ENCODE measurements at places on chromosomes 6 and 20.

- DNase-seq: no peak
Measured at GRCh38 chr6:115899730-115900282, 160.9 kb downstream of the FRK start.

- DNase-seq: no peak
Measured at GRCh38 chr20:46028110-46028509, 905 bp upstream of the SLC12A5 start.

GRCh38 chr6:77763124-77763523 lies 110.3 kb downstream of the MEI4 start:
- DNase-seq: no peak

- no peak for DNase-seq
Measured at GRCh38 chr20:54324041-54324440, 116.2 kb downstream of the PFDN4 start.

DNA sequence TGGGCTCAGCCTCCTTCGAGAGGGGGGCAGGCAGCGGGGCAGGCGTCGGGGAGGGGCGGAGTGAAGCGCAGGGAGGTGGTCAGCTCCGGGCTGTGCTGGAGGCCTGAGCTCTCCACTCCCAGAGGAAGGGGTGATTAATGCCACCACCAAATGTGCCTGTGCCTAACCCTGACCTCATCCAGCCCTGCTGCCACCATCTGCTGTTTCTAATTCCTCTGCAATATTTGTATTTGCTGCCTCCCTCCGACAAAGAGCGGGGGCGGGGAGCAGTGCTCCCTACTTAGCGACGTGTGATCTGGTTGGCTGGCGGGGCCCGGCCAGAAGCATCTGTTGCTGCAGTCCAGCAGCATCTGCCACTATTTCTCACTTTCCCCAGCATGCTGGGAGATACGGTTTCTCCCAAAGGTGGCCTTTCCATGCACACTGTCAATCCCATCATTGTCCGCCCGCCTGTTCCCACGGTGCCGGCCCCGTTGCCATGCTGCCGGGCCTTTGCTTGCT lies 47.0 kb downstream of the DLL1 start:
- DNase-seq: no peak

- no peak for DNase-seq
Measured at GRCh38 chr6:1535295-1535694, 74.4 kb upstream of the FOXC1 start.

- DNase-seq: peak; percentile 36
Measured at GRCh38 chr6:159720708-159721107, 6.6 kb upstream of the WTAP start.

GRCh38 chr20:31739550-31739977 lies 474 bp downstream of the TPX2 start:
- no peak for DNase-seq

DNA sequence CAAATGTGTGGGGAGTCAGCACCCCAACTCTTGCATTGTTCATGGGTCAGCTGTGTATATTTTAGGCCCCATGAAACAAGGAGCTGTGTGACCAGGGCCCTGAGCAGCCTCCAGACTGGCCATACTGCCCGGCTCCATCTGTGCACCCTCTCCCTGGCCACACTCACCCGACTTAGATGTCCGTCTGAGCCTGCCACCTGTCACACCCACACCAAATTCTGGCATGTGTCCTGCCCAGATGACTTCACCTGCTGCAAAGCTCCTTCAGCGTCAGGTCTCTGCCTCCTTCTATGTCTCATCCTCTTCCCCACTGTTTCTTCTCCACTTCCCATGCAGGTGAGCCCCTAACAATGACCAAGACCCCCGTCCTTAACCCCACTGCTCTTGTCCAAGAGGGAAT lies 88.1 kb upstream of the THBS2 start:
- DNase-seq: no peak

GRCh38 chr6:16651871-16652270 lies 109.4 kb downstream of the ATXN1 start:
- DNase-seq: no peak

- no peak for DNase-seq
Measured at GRCh38 chr20:17652411-17652810, 29.6 kb downstream of the RRBP1 start.

- DNase-seq: no peak
Measured at GRCh38 chr6:27136077-27136644, 111.3 kb upstream of the PRSS16 start.

DNA sequence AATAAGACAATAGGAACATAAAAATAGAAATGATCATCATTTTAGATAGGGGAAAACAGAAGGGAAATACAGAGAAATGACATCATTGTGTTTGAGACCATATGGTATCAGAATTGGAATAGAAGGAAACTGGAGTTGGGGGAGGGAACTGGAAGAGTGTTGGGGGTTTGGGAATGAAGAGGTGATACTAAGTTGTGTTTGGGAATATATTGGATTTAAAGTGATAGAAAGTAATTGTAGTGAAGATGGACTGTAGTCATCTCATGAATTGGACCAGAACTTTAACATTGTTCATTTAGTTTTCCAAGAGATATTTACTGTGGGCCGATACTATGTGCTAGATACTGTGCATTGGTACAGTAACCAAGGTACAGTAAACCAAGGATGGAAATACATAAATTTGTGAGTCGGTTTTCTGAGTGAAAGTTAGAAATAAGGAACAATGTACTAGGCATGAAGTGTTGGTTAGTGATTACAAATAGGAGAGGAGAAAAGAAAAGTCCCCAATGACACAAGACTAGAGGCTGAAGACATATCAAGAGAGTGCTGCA lies 32.3 kb downstream of the KCNQ5 start:
- no peak for DNase-seq

GRCh38 chr6:26421259-26422144 lies 18.8 kb upstream of the BTN3A3 start:
- DNase-seq: peak; percentile 83

DNA sequence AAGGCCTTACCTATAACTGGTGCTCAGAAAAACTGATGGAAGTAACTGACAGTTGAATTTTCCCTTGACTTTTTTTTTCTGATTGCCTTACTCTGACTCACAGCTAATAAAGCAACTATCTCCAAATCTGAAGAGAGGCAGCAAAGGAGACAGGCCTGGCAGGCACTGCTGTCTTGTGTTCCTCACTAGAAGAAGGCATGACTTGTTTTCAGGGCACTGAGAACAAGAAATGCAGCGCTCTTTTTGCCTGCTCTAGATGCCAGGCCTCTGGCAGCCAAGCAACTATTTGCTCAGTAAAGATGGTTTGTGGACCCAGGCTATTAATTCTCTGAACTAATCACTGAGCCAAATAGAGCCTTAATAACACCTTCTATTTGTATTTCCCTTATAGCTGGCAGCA lies 155.1 kb downstream of the PRDM13 start:
- DNase-seq: no peak

- DNase-seq: peak; percentile 25
Measured at GRCh38 chr6:51855310-51856082, 231.9 kb downstream of the PKHD1 start.

DNA sequence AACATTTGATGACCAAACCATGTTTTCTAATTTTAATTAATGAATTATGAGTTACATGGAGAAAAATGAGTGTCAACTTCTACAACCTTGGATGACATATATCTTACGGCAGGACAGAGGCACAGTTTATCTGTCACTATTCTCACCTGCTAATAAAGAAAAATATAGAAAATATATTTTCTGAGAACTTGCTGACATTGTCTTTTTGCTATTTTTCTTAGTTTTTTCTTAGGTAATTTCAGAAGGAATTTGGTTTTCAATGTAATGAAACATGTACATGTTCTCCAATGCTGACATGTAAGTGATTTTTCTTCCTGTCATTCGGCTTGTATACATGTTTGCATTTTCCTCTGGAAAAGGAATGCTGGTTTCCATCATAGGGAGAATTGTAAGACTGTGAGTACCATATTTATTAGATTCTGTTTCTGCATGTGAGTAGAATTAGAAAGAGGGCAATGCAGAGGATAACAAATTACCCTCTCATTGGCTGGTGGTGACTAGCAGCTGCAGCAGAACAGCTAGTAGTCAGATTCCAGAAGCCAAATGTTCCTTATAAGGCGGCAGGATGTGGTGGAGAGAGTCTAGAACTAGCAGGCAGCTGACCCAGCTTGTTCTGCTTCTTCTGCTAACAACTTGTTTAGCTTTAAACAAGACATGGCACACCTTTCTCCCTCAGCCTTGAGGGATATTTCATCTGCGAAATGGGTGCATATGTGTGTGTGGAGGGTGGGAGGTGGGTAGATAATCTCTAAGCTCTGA lies 132.8 kb upstream of the SPACA1 start:
- DNase-seq: no peak

DNA sequence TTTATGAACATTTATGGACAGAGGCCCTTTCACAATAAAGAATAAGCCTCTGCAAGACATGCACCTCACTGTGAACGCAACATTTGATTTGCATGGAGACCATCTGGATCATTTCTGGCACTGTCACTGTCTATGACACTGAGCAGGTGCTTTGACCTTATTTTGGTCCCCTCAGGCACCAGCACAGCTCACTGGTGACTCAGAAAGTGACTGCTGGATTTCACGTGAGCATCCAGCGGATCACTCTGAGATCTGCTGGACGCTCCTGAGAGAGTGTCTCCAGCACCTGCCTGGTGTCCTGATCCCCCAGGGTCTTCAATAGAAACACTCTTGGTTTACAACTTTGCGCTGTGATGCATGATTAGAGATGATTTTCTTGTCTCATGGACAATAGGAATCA lies 375.7 kb downstream of the TENT5A start:
- no peak for DNase-seq

DNA sequence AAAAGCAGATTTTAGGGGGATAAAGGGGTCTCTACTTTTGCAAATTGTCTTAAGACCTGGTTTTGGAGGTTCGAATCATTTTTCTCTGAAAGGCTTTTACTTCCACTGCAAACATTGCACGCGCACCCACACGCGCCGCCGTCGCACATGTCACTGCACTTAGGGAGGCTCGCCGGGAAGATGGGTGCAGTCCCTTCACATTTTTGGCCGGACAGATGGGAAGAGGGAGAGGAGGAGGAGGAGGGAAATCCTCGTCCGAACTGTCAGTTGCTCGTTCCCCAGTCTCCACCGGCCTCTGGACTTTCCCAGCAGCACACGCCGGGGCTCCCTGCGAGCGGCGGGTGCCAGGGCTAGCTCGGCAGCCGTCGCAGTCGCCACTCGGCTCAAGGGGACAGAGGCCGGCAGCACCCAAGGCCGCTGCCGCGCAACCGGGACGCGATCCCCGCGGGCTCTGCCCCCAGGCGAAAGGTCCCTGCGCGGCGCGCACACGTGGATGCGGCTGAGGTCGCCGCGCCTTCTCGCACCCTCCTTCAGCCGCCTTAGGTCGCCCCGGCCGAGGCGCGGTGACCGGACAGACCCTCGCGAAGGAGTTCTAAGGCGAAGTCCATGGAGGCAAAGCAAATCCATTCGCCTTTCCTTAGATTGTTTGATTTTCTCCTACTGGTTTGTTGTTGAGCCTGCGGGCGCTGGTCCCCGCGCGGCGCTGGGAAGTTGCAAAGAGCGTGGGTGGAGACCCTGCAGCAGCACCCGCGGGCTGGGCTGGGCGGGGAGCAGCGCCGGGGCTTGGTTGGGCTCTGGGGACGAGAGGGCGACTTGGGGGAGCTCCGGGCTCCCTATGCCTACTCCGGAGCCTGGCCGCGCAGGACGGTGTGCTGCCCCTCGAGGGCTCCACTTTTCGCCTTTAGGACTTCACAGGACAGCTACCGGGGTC lies 1.2 kb downstream of the MYB start:
- no peak for DNase-seq

DNA sequence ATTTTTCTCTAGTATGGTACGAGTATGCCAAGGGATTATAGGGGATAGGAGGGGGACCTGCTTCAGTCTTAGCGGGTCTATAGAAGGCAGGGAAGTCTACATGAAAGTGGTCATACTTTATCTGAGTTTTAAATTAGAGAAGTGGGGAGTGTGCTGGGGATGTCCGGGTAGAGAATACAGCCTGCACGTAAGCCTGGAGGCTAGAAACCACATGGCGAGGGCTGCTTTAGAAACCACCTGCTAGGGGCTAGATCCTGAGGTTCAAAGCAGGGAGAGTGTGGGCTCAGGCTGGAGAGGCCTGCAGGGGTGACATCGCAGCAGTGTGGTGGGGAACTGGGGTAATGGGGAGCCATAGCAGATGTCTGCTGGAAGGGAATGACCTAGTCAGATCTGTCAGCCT lies 85.2 kb downstream of the VEGFA start:
- no peak for DNase-seq
